K562 (cell line): ENCODE measurements at places on chromosomes 1 and 21. TPM values are rescaled to one million over a fixed set of nuclear protein-coding genes. Genes with fewer than 3 reads are reported as not detected.

DNA sequence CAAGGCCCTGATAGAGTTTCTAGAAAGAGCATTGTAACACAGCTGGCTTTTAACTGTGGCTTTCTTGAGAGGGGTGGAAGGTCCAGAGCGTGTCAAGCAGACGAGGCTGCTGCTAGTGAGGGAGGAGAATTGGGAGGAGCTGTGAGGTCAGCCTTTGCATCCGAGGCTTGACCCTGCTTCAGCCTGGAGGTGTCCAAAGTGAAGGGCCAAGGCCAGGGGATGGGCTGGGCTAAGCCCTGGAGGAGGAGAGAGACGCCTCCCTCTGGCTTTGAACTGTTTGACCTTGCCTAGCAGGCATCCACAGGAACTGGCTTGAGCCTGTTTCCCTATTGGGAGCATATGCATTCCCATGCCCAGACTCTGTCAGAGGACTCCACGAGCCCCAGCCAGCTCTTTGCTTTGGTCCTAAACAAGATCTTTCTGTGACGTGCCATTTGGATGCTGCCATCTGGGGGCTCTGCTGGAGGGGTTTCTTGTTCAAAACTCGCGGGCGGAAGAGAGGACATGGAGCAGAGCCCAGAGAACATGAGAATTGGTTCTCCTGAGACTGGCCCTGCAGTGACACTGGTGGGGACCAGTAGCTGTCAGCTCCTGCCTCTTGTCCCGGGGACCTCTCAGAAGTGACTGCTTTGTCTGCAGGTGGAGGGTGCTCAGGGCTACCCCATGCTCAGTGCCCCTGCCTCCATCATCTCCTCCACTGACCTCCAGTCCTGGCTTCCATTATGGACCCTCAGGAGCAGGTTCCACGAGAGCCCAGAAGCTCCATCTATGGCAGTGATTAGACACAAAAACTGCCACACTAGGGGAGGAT lies 5.5 kb downstream of the ACTRT2 start:
- DNase-seq: no peak

GRCh38 chr21:37699024-37699775 lies 217.1 kb downstream of the KCNJ6 start:
- DNase-seq: no peak

Gene VAV3
- not detected in 2 replicates for total RNA-seq

DNA sequence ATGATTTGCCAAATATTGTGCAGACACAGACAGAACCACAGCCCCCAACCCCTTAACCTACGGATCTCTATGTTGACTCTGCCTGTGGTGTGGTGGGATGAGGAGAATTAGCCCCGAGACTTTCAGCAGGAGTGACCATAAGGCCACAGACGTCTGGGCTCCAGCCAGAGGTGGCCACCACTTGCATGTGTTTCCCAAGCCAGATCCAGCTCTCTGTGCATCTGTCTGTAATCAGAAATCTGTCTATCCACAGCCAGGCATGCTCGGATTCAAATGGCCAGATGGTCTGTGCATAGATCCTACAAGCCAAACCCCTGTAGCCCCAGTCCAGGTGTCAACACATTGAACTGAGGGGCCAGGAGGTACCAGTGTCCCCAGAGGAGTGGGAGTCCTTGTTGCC lies 140.6 kb downstream of the SYF2 start:
- DNase-seq: no peak

- DNase-seq: no peak
Observed at GRCh38 chr1:27690183-27690582, 18.2 kb upstream of the IFI6 start.

GRCh38 chr1:20008391-20008841 lies 29.0 kb upstream of the PLA2G2A start:
- DNase-seq: peak; percentile 48

DNA sequence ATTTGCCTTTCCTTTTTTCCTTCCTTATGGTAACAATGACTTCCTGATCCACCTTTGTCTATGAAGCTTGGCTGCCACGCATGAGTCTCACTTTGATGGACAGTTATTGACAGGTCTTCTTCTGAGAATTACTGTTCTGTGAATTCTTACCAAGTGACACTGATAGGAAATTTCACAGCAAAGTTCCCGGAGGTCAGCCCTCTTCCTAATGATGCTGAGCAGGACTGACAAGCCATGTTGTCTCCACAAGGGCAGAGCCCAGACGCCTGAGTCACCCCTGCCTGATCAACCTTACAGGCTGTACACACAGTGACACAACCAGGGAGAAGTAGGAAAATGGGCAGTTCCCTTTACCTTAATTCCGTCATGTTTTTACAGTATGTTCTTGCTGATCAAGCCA lies 44.2 kb downstream of the ZC3H11B start:
- DNase-seq: no peak

Gene DNAJC6
- total RNA-seq: 44.5 and 45.5 TPM in 2 replicates

Gene DENND2C
- 0.11 TPM in 2 replicates for total RNA-seq

- DNase-seq: no peak
Observed at GRCh38 chr1:20081353-20081810, 11.4 kb downstream of the PLA2G5 start.
